ENCODE measurements at places on chromosomes 2 and 18. TPM values are rescaled to one million over a fixed set of nuclear protein-coding genes. Genes with fewer than 3 reads are reported as not detected.
A peak's percentile ranks its signal among the peaks of the same experiment; 100 is the strongest.

DNA sequence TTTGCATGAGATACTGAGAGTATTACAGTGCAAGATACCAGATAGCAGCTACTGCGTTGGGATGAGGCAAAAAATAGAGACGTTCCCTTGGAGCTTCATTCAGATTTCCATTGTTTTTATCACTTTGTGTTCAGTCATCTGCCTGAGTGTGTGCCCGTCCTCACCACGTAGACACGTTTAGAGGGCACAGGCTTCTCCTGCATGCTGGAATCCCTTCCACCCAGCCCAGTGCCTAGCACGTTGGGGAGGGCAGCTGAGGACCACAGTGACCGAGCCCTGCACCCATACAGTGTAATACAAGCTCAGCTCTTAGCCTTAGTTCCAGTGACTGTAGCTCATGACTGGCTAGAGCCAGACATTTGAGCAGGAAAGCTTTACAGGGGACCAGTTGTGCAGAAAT, 134.7 kb downstream of the GBX2 start:
- DNase-seq = no peak

DNA sequence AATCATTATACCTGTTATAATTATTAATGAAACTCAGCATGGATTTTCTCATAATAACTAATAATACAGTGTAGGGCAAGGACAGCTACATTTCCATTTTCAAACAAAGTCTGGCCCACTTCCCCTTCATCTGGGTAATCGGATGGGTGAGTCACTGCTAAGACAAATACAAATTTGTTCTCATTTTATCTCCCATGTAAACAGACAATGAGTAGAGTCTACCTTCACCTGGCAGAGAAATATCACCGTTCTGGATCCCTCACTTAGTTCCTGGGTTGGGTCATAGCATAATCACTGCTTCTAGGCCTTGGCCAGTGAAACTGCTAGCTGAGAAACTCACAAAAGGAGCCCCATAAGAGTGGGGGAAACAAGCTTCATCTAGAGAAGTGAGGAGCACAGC, 9.2 kb downstream of the CNTNAP5 start:
- no peak for DNase-seq

Gene CPS1
- 2.7 TPM for total RNA-seq

DNA sequence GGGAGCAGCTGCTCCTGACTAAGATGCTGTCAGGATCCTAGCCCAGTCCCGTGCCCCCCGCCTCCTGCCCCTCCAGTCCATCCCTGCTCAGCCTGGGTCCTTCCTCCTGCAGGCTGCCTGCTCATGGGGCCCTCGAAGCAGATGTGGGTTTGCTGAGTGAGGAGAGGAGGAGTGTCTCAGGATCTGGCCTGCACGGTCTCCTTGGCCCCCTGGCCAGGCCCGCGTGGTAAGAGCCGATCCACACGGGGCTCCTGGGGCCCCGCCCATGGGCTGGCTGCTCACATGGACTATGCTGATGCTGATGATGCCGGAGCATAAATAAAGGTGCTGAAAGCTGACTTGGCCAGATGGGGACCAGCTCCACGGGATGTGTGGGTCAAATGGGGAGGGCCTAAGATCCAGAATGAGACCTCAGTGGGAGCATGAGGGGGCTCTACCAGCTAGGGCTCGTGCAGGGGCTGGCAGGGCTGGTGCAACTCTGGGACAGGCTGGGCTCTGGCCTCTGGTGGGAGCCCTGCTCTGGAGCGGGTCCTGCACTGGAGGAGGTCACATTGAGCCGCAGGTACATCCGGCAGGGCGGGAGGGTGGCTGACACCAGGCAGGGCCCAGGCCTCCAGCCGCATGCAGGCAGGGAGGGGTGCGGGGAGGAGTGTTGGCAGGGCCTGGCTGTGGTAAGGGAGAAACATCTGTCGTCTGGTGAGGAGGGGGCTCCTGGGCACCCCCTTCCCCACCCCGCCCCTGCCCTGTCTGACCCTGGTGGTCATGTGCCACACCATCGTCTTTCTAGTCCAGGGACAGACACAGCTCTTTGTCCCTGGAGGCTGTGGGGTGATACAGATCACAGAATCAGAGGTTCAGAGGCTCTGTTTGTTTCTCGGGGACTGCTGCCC, 275.3 kb upstream of the HDAC4 start:
- no peak for DNase-seq

Gene EPHA4
- 26.9 TPM for total RNA-seq

GRCh38 chr2:128466376-128466775, 147.7 kb upstream of the HS6ST1 start:
- peak; percentile 90 for DNase-seq

Gene DSG1
- total RNA-seq = not detected

- DNase-seq = no peak
These were observed 38.9 kb downstream of the COL3A1 start for GRCh38 chr2:189013031-189013430.

GRCh38 chr2:231411831-231412617, 16.5 kb downstream of the B3GNT7 start:
- DNase-seq = peak; percentile 94

- no peak for DNase-seq
These were observed 200.4 kb downstream of the TMEM247 start for GRCh38 chr2:46679761-46680160.

DNA sequence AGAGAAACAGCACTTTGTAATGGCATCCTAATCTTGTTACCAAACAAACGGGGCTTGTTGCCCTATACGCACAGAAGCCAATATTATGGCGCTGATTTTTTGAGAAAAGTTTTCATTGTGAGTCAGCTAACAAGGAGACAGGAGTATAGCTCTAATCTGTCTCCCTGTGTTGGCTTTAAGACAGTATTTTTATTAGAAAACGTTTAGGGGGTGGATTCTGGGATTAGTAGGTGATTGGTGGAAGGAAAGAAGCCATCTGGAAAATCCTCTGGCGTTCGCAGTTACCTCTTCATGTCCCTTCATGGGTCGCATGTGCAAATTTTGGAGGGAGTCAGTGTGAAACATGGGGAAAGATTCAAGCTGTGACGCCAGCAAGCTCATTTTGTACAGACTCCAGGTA, 698 bp upstream of the TMEM237 start:
- DNase-seq = peak; percentile 83

GRCh38 chr2:217833439-217833838, 169.4 kb downstream of the TNS1 start:
- DNase-seq = no peak

- no peak for DNase-seq
These were observed 383.3 kb downstream of the RBM43 start for GRCh38 chr2:150878356-150878755.

Gene ACMSD
- total RNA-seq = not detected

DNA sequence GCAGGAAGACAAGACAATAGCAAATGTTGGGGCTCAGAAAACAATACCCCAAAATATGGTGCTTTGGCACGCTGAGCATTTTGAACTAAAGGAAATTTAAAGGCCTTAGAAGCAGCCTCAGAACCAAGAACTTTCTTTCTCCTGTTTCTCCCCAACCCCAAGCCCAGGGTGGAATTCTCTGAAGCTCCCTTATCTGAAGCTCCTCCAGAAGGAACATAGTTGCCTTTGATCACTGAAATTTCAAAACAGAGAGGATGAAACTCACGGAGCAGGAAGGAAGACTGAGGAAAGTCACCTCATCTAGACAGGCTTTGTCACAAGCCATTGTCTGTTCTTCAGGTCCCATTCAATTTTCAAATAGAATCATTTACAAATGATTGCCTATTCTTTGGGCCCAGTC, 15.5 kb upstream of the BMPR2 start:
- no peak for DNase-seq

DNA sequence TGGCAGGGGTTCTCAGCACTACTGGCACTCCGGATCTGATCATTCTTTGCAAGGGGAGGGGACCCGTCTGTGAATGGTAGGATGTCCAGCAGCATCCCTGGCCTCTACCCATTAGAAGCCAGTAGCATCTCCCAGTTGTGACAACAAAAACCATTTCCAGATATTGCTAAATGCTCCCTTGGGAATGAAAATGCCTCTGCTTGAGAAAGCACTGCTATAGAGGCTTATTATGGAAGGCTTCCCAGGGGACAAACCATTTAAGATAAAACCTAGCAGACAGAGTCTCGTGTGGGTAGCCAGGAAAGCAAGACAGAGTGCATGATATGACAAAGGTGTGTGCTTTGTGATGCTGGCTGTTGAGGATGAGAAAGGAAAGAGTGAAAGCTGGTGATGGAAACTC, 273.7 kb downstream of the TMX3 start:
- DNase-seq = no peak

- DNase-seq = no peak
These were observed 176.4 kb upstream of the MYT1L start for GRCh38 chr2:2507417-2507997.

Gene INPP5D
- total RNA-seq = 20.8 TPM

Gene G6PC2
- total RNA-seq = not detected

DNA sequence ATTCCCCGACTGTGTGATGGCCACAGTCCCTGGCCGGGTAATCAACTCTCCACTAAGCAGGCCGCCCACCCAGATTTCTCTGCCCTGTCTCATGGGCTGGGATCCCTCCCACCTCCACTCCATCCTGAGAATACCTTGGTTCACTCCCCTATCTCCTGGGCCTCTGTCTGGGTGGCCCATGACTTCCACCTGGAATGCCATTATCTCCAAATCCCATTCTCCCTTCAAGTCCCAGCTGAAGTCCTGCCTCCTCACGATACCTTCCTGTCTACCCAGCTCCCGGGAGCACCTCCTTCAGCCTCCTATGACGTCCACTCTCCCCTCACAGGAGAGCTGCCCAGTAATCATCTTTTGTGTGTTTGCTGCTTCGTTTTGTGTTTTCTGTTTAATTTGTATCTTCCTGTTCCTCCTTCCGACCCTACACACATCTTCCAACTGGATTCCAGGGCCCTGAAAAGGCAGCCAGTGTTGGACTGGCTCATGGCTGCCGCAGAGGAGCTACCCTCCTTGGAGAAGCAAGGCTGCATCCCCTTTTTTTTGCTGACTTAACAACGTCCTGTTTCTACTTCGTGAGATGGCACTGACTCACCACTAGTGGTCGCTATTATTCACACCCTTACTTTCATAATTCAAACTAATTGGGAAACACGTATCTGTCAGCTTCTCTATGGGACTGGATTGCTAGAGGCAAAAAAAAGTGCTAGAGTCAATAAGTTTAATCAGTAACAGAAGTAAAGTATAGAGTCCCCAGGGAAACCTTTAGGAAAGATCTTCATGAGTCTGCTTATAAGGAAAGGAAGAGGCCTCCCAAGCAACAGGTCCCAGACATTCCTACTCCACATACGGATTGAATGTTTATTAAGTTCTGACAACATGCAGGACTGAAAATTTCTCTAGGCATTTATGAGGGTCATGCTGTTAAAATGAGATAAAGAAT, 171.9 kb upstream of the GATA6 start:
- no peak for DNase-seq

Gene TSPYL6
- total RNA-seq = not detected

Gene MLPH
- 1.8 TPM for total RNA-seq

DNA sequence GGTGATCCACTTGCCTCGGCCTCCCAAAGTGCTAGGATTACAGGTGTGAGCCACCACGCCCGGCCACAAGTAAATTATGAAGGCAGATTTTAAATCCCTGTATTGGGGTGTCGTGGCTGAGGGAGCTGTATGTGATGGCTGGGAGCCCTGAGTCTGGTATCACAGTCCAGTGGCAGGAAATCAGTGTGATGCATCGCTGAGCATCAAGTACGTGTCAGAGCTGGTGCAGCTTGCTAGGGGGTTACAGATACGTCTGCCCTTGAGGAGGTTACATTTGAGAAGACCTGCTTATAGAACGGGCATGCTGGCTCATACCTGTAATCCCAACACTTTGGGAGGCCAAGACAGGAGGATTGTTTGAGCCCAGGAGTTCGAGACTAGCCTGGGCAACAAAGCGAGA, 4.3 kb downstream of the ENOSF1 start:
- DNase-seq = no peak

Gene CCDC74A
- total RNA-seq = 9.6 TPM

Gene ANKRD36C
- 38.2 TPM for total RNA-seq

- no peak for DNase-seq
These were observed 29.3 kb downstream of the SERPINE2 start for GRCh38 chr2:224009605-224010315.

Gene DNMT3A
- 30.2 TPM for total RNA-seq

Gene MYO7B
- total RNA-seq = not detected

Gene SPIRE1
- 22.9 TPM for total RNA-seq

- DNase-seq = no peak
These were observed 31.1 kb upstream of the STK39 start for GRCh38 chr2:168278424-168278888.

- peak; percentile 82 for DNase-seq
These were observed 278.0 kb downstream of the NEDD4L start for GRCh38 chr18:58321986-58322385.

DNA sequence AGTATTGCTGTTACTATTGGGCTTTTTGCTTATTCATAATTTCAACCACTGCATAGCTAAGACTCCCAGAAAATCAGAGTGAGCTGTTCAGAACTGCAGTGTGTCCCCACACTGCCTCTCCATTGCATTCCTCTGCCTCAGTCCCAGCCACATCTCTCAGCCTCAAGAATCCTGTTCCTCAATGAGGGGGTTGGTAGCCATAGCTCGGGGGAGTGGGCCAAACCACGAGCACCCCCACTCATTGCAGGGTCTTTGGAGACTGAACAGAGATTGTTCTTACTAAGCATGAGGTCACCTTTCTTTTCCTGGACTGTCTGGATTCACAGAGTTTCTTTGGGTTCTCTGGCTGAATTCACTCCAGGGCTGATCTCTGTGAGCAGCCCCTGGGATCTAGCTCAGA, 161.1 kb downstream of the GFPT1 start:
- no peak for DNase-seq

- DNase-seq = no peak
These were observed 16.6 kb downstream of the EPHA4 start for GRCh38 chr2:221555494-221555846.

DNA sequence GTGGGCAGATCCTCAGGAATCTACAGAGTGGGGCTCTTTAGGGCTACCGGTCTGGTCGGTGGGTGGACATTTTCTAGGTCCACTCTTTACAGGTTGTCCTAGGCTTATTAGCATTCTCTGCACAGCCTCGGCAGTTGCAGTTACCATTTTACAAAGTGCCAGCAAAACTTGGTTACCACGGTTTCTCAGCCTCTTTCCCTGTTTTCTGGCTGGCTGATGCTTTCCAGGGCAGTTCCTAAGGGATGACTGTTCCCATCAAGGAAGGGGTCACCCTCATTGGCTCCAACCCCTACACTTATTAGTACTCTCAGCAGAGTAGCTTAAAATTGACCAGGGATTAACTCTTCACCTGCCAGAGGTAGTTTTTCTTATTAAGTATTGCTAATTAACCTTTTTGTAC, 2.0 kb upstream of the AQP4 start:
- DNase-seq = no peak

Gene DPY30
- 67.2 TPM for total RNA-seq

Gene RMC1
- total RNA-seq = 11.8 TPM

DNA sequence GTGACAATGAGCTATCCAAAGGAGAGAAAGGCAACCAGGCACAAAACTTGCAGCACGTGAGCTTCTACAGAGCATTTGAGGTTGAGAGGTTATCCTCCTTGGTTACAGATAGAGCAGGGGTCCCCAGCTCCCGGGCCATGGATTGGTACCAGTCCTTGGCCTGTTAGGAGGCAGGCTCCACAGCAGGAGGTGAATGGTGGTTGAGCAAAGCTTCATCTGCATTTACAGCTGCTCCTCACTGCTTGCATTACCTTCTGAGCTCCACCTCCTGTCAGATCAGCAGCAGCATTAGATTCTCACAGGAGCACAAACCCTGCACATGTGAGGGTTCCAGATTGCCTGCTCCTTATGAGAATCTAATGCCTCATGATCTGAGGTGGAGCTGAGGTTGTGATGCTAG, 57.8 kb upstream of the ST8SIA3 start:
- no peak for DNase-seq

Data from sigmoid colon (tissue), 7 donors.